ENCODE measurements at places on chromosomes 6 and 20. TPM values are rescaled to one million over a fixed set of nuclear protein-coding genes. Genes with fewer than 3 reads are reported as not detected.

DNA sequence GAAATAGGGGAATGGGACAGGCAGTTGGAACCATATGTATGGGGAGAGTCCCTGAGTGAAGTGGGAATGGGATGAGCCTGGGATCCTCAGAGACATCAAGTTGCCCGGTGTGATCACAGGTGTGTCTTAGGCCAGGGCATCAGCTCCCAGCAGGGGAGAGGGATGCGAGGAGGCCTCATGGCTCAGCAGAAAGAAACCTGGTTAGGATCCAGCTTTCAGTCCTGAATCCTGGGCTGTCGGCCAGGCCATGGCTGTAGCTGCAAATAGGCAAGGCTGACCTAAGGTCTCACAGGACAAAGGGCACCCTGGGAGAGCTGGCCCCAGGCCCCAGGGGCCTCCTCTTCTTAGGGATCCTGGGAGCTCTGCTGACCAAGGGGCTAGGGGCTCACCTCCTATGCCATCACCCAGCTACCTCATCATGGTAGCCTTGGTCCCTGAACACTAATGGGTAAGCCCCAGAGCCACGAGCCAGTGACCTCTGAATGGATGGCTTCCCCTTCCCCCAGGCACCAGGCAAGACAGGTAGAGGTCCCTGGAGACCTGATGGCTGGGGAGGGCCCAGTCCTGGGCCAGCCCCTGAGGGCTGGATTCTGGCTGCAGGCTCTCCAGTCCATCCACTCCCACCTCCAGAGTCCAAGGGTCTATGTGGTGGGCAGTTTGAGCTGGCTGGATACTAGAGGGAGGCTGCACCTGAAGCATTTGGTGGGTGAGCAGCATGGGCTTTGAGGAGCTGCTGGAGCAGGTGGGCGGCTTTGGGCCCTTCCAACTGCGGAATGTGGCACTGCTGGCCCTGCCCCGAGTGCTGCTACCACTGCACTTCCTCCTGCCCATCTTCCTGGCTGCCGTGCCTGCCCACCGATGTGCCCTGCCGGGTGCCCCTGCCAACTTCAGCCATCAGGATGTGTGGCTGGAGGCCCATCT is at the start of gene SLC22A7:
Gene SLC22A7, plus strand, starts transcription at position 617 of the 921 bp plus-strand sequence. Its CDS starts 99 bp downstream, at position 716.
- peak; percentile 67 for DNase-seq

GRCh38 chr6:126696921-126697693 is 357.2 kb downstream of the CENPW start:
- no peak for DNase-seq

DNA sequence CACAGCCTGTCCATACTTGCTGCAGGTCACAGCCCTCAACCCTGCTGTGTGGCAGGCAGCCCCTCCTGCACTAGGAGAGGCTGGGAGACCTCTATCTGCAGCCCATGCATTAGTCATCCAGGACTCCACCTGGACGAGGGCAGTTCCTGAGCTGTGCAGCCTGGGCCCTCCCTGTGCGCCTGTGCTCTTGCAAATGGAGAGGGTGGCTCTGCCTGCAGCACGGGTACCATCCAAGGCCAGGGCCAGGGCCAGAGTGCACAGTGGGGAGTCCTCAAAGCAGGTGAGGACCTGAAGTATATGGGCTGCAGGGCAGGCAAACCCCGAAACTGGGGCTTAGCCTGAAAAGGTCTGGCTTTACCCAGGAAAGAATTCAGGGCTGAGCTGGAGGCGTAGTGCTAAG is 89.8 kb upstream of the PHACTR3 start:
- no peak for DNase-seq

GRCh38 chr20:62459488-62459887 is 16.3 kb downstream of the GATA5 start:
- DNase-seq: no peak

GRCh38 chr6:91088515-91088914 is 501.6 kb upstream of the MAP3K7 start:
- DNase-seq: no peak

GRCh38 chr6:75926293-75927168 is 145.9 kb downstream of the IMPG1 start:
- no peak for DNase-seq

GRCh38 chr6:84026721-84027164 is 6.8 kb upstream of the MRAP2 start:
- no peak for DNase-seq

GRCh38 chr6:158060455-158061360 is 79.0 kb downstream of the SYNJ2 start:
- DNase-seq: peak; percentile 82

DNA sequence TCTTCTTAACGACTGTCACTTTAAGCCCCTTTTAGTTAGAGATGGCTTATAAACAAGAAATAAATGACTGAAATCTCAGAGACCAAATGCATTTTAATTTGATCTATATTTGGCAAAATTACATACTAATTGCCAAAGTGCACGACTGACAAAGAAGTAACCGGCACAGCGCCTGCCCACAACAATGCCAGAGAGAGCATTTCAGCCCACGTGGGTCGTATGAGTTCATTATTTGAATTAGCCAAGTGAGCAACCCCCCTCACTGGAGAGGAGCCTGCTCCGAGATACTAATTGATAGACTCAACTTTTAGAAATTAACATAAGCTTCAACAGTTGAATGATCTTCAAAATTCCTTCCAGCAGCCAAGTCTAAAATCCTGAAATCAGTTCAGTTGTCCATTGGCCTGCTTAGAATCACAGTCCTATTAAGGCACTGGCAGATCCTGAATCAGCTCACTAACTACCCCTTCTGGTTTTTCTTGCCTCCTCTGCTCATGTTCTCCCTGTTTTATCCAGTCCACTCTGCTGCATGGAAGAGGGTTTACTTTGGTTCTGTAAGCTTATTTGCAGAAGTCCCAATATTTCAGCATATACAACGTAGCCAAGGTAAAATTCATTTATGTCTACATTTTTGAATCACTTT is 519.1 kb upstream of the AGPAT4 start:
- no peak for DNase-seq

DNA sequence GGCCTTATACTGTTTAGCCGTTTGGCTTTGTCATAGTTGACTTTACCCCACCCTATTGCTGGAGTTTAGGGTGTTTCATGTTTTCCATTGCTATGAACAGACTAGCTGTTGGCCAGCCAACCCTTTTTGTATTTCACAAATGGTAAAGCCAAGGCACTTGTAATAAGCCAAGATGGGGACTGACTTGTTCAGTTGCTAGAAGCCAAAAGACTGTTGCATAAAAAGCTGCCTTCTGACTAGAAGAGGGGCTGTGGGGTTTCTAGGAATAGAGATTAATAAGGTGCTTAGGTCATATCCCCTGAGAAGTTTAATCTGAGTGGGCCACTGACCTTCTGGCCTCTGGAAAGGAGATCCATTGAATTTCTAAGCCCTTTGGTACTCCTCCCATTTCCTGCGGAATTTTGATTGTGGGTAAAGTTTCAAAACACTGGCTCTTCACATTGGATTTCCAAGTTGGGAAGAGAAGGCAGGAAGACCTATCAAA is 211.1 kb downstream of the PLCB4 start:
- DNase-seq: no peak

DNA sequence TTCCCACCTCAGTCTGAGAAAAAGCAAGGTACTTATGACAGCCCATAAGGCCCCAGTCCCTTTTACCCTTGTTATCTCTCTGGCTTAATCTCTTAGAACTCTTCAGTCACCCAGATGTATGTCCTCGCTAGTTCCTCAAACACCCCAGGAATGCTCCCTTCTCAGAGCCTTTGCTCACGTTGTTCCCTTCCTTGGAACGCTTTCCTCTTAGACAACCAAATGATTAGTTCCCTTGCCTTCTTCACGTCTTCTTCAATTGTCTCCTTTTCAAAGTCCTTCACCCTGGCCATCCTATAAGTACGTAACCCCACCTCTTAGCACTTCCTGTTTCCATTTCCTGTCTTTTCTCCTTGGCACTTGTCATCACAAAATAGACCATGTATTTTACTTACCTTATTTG is 1.1 kb upstream of the APOBEC2 start:
- no peak for DNase-seq

DNA sequence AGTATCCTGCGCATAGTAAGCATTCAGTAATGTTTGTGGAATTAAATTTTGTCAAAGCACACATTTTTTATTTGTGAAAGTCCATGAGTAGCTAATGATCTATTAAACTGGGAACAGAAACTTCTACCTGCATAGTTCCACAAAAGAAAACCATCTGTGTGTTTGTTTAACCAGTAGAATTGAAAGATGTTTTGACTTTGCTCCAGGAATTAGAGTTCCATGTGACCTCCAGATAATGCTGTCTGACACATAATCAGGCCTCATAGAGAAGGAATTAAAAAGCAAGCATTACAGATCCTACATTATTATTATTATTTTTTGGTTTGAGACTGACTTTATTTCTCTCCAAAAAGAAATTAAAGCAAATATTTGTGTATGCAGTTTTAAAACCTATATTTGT is 126.5 kb downstream of the PACRG start:
- DNase-seq: no peak

DNA sequence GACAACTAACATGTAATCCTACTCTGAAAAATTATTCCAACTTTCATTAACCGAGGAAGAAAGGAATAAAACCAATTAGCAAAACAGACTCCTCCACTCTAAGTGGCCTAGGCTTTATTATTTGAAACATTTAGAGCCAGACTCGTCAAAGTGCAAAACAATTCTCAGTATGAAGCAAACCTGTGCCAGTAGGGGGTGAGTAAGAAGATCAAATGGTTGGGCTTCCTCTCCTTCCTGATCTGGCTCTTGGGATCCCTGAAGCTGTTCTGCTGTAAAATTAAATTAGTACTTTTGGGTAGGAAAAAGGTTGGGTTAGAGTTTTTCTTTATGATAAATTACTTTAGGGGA is 177.6 kb upstream of the MAN1A1 start:
- DNase-seq: no peak

- DNase-seq: no peak
Measured at GRCh38 chr20:5734602-5735001, 15.6 kb upstream of the SHLD1 start.

GRCh38 chr6:144036064-144036834 is 28.2 kb upstream of the PLAGL1 start:
- no peak for DNase-seq

DNA sequence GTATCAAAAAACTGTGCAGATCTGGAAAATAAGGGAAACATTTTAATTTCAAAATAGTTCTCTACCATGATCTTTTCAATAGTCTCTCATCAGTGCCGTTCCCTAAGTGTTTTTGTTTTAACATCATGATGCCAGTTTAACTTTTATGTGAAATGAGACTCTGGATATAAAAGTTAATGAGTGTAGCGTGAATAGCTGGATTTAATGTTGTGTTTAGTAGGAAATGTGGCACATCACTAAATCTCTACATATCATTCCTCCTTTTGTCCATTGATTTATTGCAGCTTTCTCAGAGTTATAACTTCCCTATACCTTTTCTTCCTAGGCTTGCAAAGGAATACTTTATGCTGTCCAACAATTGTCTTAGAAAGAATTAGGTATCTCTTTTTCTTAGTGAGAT is 81.4 kb upstream of the SCGN start:
- no peak for DNase-seq

DNA sequence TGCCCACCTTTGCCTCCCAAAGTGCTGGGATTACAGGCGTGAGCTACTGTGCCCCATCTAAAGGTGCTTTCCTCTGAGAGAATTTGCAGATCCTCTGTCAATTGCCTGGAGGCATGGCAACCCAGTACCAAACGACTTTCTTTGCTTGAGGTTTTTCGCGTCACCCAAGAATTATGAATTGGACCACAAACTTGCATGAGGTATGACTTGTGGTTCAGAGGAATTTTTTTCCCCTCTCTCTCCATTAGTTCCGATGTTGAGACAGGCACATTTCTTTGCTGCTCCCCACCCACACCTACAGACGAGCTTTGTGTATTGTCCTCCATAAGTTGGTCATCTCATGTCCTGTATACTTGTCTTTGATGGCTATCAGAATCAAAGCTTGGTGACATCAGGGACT is 11.8 kb upstream of the SCAF8 start:
- no peak for DNase-seq

DNA sequence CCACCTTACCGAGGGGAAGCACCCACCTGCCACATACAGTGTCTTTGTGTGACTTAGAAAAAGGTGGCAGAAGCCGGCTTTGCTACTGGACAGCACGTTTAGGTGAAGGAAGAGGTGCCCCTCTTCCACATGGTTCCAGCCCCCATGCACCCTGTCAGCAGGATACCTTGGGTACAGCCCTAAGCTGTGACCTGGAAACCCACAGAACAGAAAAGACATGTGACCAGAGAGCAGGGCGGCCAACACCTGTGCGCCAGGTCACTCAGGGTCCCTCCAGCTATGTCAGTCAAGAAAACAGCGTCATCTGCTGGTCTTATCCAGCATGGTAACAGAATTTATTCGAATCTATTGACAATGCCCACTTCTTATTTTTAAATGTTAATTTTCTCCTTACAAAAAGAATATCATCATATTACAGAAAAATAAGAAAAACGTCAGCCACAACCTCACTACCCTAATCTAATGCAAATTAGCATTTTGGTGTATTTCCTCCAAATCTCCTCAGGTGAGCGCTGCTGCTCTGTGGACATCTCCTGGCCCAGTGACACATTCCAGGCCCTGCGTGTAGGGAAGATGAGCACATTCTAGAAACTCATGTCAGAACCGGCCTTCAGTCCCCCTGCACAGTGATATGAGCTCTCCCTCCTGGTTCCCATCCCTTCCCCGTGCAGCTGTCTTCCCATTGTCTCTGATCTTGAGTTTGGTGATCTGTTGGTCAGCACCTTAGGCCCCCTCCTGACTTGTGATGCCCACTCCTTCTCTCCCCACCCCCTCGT is 37.2 kb downstream of the GTF2H5 start:
- DNase-seq: no peak

DNA sequence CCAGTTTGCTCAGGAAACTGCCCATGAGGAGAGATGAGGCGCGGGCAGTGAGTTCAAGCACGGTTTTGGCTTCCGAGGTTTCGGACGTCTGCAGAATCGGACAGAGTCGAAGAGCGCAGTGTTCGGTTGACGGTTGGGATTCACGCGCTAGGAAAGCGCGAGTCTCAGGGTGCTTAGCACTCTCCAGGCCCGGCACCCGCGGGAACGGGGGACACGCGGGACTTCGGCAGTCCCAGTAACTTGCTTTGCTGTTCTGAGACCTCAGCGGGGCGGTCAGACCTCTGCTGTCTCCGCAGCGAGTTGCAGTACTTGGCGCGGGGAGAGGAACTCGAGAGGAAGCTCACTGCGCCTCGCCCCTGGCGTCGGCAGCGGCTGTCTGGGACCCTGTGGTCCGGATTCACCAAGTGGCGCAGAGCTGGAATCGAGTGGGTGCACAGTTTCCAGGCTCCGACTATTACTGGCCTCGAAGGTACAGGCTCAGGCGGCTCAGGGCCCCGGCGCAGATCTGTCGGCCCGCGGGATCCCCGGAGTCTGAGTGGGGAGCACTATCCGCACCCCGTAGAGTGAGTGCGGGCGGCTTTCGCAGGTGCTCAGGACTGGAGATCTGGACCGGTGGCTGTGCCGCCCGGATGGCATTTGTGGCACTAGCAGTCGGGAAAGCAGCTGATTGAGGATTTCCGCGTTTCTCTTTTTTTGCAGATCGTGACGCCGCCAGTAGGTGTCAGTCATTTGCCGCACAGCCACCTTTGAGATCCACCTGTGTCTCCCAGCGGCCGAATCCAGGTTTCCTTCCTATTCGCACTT is at the start of gene POM121L2:
Gene POM121L2, minus strand, starts transcription at position 128 of the 804 bp plus-strand sequence. Its CDS starts 103 bp downstream, at position 25.
- DNase-seq: no peak

- DNase-seq: no peak
Measured at GRCh38 chr6:150346346-150346745, 22.5 kb upstream of the IYD start.

TP53TG5 gene
- total RNA-seq: 1.9 TPM

DNAJC5 gene
- 35.7 TPM for total RNA-seq

NRSN1 gene
- total RNA-seq: not detected

HCK gene
- total RNA-seq: 22.9 TPM

SYNDIG1 gene
- total RNA-seq: 23.8 TPM

SIRPD gene
- not detected for total RNA-seq

RNF182 gene
- not detected for total RNA-seq

Measured in heart right ventricle (tissue), 16 donors.